HepG2 (cell line): ENCODE measurements at places on chromosomes 6 and 20. TPM values are rescaled to one million over a fixed set of nuclear protein-coding genes. Genes with fewer than 3 reads are reported as not detected.
A peak's percentile ranks its signal among the peaks of the same experiment; 100 is the strongest.

The TMEM244 gene
- total RNA-seq = not detected in 2 replicates

The RSPO3 gene
- not detected in 2 replicates for total RNA-seq

The ZNF165 gene
- 8.6 and 11.2 TPM in 2 replicates for total RNA-seq

The SPEF1 gene
- 0.27 and 0.32 TPM in 2 replicates for total RNA-seq

The IP6K3 gene
- total RNA-seq = 0.11 and 0.44 TPM in 2 replicates

The PRDM13 gene
- not detected in 2 replicates for total RNA-seq

The ZBTB9 gene
- total RNA-seq = 9.2 and 11.5 TPM in 2 replicates

The PROKR2 gene
- total RNA-seq = not detected in 2 replicates

The RSPO4 gene
- total RNA-seq = not detected in 2 replicates

The DDO gene
- total RNA-seq = 10.3 and 14.6 TPM in 2 replicates

- H3K4me1 ChIP-seq = peaks cover 40% of the 10 kb centered on the region
- no peaks in the 10 kb centered on the region for H3K36me3 ChIP-seq
- no peaks in the 10 kb centered on the region for H3K27me3 ChIP-seq
Observed at GRCh38 chr20:8213831-8214587, 81.9 kb downstream of the PLCB1 start.

DNA sequence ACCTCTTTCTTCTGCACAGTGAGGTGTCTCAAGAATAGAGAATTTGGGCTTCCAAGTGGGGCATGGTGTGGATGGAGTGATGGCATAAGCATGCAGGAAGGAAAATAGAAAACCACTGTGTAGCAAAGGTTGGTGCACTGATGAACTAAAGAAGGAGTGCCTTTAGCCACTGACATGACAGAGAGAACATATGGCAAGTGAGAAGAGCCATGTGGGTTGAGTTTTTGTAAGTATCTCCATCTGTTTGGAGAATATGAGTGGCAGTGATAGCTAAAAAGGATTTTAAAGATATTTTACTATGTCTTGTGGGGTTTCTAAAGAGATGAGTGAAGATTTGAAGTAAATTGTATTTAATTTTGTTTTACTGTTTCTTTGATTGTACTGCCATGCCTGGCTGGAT, 160.5 kb upstream of the GRIK2 start:
- H3K27me3 ChIP-seq = no peaks in the 10 kb centered on the region
- no peak for DNase-seq
- no peaks in the 10 kb centered on the region for H3K36me3 ChIP-seq
- H3K27ac ChIP-seq = no peak overlapping the region
- no peaks in the 10 kb centered on the region for H3K4me1 ChIP-seq
- H3K4me3 ChIP-seq = no peak overlapping the region

DNA sequence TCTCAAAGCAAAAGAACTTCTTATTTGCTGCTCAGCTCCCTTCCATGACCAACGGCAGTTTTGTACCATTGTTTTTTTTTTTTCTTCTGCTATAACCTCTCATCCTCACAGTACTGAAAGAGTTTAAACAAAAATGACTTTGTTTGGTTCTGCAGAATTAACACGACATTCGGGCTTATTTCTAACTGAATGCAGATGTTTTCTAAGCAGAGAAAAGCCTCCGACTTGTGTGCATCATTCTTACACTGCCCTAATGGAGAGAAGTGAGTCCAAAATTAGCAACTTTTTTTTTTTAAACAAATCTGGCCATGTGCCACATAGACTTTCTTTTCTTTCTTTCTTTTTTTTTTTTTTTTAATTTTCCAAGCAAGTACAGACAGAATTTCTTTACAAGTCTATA, 382.7 kb downstream of the HDGFL1 start:
- no peaks in the 10 kb centered on the region for H3K36me3 ChIP-seq
- no peak overlapping the region for H3K27ac ChIP-seq
- H3K4me1 ChIP-seq = no peaks in the 10 kb centered on the region
- no peaks in the 10 kb centered on the region for H3K27me3 ChIP-seq
- DNase-seq = no peak

GRCh38 chr20:61385296-61385695, 133.2 kb downstream of the CDH4 start:
- DNase-seq = no peak
- H3K27ac ChIP-seq = no peak overlapping the region
- H3K27me3 ChIP-seq = peaks cover 17% of the 10 kb centered on the region; the same call in 2 of the 3 replicates
- H3K36me3 ChIP-seq = no peaks in the 10 kb centered on the region
- no peaks in the 10 kb centered on the region for H3K4me1 ChIP-seq

DNA sequence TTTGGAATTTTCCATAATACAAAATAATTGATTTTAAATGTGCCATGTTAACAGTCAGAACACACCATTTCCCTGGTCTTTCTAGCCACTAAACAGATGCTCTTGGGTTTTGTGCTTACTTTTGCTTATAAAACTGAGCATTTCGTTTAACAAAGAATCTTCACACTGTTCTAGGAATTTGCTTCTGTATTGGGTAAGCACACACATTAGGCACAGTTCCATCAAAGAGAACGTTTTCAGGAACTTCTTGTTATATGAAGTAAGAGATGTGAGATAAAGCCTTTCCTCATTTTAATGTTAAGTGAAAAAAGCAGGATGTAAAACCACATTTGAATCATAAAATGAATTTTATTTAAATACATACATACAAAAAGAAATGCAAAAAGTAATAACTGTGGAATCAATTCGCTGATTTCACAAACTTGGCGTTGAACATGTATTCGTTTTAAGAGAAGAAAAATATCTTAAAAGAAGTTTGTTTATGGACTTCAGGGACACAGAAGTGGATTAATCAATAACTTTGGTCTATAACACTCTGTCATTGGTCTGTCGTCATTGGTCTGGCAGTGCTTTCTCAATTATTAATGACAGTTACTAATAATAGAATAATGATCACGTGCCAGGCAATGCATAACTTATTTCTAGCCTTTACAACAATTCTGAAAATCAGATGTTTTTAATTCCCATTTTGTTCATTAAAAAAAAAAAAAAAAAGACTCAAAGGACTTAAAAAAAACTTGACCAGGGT, 199.9 kb upstream of the PRDM1 start:
- DNase-seq = no peak
- no peaks in the 10 kb centered on the region for H3K36me3 ChIP-seq
- no peak overlapping the region for H3K27ac ChIP-seq
- H3K4me3 ChIP-seq = no peak overlapping the region

- peaks cover 3% of the 10 kb centered on the region for H3K36me3 ChIP-seq
- no peak overlapping the region for H3K4me3 ChIP-seq
- DNase-seq = no peak
- no peak overlapping the region for H3K27ac ChIP-seq
- no peaks in the 10 kb centered on the region for H3K27me3 ChIP-seq
- no peaks in the 10 kb centered on the region for H3K4me1 ChIP-seq
Observed at GRCh38 chr6:47964969-47965368, 146.0 kb downstream of the PTCHD4 start.

DNA sequence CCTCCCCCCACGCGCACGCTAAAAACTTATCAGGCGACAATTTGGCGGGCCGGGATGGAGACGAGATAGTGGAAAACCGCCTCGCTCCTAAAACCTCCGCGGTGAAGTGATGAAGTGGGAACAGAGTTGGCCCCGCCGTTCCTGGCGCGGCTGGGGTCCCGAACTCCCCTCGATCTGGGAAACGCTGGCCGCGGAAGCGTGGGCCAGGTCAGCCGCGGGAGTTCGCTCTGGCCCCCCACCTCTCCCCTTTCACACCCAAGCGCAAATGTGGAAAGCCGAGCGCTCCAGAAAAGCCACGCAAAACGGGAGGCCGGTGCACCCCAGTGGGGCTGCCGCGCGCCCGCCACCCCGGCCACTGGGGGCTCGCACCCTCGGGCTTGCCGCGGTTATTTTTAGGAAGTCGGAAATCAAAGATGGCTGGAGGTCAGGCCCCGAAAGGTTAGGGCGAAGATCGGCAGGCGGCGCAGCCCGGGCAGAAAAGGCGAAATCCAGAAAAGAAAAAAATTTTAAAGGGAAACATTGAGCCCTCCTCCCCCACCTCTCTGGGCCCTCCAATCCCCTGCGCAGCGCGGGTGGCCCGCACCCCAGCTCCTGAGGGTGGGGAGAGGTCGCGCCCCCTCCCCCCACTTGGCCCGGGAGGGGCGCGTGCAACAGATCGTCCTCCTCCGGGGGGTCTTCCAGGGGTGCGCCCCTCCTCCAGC, 1.0 kb downstream of the SALL4 start:
- DNase-seq = no peak
- no peaks in the 10 kb centered on the region for H3K36me3 ChIP-seq
- H3K4me3 ChIP-seq = peak overlapping the region; percentile 78
- no peak overlapping the region for H3K27ac ChIP-seq

DNA sequence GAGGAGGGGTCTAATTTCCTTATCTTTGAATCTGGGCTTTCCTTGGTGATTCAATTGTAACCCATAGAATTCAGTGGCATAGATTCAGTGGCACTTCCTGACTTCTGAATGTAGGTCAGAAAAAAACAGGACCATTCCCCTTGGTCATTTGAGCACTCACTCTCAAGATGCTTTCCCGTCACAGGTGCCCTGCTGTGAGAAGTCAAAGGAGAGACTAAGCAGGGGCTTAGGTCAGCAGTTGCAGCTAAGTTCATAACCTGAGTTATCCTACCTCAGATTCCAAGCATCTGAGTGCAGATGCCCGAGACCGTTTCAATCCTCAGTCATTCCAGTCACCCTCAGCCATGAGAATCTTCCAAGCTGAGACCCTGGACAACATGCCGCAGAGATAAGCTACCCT, 506.6 kb downstream of the FRK start:
- H3K36me3 ChIP-seq = no peaks in the 10 kb centered on the region
- DNase-seq = no peak
- H3K27me3 ChIP-seq = no peaks in the 10 kb centered on the region
- no peak overlapping the region for H3K4me3 ChIP-seq

GRCh38 chr6:121157906-121158305, 176.4 kb downstream of the TBC1D32 start:
- no peak overlapping the region for H3K27ac ChIP-seq
- H3K36me3 ChIP-seq = no peaks in the 10 kb centered on the region
- H3K27me3 ChIP-seq = no peaks in the 10 kb centered on the region
- no peak overlapping the region for H3K4me3 ChIP-seq
- DNase-seq = no peak

- peak; percentile 4 for DNase-seq
- no peaks in the 10 kb centered on the region for H3K36me3 ChIP-seq
- H3K27me3 ChIP-seq = no peaks in the 10 kb centered on the region
- H3K27ac ChIP-seq = no peak overlapping the region
- H3K4me3 ChIP-seq = no peak overlapping the region
Observed at GRCh38 chr6:153553627-153554026, 422.5 kb upstream of the RGS17 start.

- H3K27ac ChIP-seq = no peak overlapping the region
- peaks cover 4% of the 10 kb centered on the region; the same call in 1 of the 3 replicates for H3K27me3 ChIP-seq
- no peak for DNase-seq
- H3K4me3 ChIP-seq = no peak overlapping the region
- H3K4me1 ChIP-seq = peaks cover 15% of the 10 kb centered on the region
- no peaks in the 10 kb centered on the region for H3K36me3 ChIP-seq
Observed at GRCh38 chr6:105994118-105994590, 92.0 kb upstream of the PRDM1 start.

- no peak overlapping the region for H3K4me3 ChIP-seq
- H3K27ac ChIP-seq = no peak overlapping the region
- no peaks in the 10 kb centered on the region for H3K4me1 ChIP-seq
- no peaks in the 10 kb centered on the region for H3K36me3 ChIP-seq
- no peaks in the 10 kb centered on the region for H3K27me3 ChIP-seq
- no peak for DNase-seq
Observed at GRCh38 chr6:117817499-117817898, 89.6 kb upstream of the SLC35F1 start.

DNA sequence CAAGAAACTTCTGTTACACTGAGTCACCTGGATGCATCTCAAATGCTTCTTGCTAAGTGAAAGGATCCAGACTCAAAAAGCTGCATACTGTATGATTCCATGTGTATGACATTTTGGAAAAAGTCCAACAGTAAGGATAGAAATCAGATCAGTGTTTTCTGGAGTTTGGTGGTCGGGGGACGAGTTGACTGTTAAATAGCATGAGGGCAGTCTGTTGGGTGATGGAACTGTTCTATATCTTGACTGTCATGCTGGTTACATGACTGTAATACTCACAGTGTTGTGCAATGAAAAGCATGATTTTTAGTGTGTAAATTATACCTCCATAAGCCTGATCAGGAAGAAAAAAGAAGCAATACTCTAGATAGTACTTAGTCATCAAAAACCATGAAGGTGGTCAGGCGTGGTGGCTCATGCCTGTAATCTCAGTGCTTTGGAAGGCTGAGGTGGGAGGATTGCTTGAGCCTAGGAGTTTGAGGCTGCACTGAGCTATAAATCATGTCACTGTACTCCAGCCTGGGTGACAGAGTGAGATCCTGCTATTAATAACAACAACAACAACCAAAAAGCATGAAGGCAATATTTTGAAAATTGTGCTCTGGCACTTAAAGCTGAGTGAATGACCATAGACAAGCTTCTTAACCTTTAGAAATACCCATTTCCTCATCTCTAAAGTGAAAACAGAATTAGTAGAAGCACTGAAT, 30.5 kb upstream of the SASH1 start:
- H3K4me3 ChIP-seq = no peak overlapping the region
- 0 out of 3 replicates have a peak, but pooled peaks cover 4% of the 10 kb centered on the region for H3K27me3 ChIP-seq
- H3K27ac ChIP-seq = no peak overlapping the region
- H3K36me3 ChIP-seq = no peaks in the 10 kb centered on the region
- DNase-seq = no peak

GRCh38 chr6:162056745-162057144, 670.8 kb downstream of the PRKN start:
- no peaks in the 10 kb centered on the region for H3K36me3 ChIP-seq
- H3K4me1 ChIP-seq = peaks cover 34% of the 10 kb centered on the region
- no peak overlapping the region for H3K27ac ChIP-seq
- DNase-seq = peak; percentile 51
- no peaks in the 10 kb centered on the region; the same call in 2 of the 3 replicates for H3K27me3 ChIP-seq
- H3K4me3 ChIP-seq = no peak overlapping the region

DNA sequence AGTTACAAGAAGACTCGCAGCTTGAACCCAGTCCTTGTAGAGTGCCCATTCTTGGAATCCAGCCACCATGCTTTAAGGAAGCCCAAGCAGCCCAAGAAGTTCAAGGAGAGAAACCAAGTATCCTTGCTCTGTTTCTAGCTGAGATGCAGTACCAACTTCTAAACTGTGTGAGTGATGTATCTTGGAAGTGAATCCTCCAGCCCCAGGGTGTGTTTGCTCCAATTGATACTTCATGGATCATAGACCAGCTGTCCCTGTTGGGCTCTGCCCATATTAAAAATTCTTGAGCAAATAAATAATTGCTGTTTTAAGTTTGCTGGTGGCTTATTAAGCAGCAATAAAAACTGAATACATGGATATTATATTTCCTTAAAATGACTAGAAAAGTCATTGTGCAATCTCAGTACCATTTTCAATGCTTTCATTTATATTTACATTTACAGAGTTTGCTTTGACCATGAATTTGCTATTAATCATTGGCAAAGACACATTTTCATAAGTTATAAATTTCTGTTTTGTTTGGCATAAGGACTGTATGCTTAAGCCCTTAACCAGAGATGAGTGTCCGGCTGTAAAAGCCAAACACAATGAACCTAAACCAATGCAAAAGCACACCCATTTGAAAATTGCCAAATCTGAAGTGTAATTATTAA, 9.2 kb downstream of the SPTLC3 start:
- DNase-seq = no peak
- peaks cover 5% of the 10 kb centered on the region for H3K36me3 ChIP-seq
- H3K4me3 ChIP-seq = no peak overlapping the region
- H3K4me1 ChIP-seq = peaks cover 50% of the 10 kb centered on the region
- no peaks in the 10 kb centered on the region for H3K27me3 ChIP-seq
- H3K27ac ChIP-seq = no peak overlapping the region
